ENCODE measurements at places on chromosomes 3 and 15.

- no peak for DNase-seq
Observed at GRCh38 chr3:140568842-140569520, 108.9 kb upstream of the TRIM42 start.

DNA sequence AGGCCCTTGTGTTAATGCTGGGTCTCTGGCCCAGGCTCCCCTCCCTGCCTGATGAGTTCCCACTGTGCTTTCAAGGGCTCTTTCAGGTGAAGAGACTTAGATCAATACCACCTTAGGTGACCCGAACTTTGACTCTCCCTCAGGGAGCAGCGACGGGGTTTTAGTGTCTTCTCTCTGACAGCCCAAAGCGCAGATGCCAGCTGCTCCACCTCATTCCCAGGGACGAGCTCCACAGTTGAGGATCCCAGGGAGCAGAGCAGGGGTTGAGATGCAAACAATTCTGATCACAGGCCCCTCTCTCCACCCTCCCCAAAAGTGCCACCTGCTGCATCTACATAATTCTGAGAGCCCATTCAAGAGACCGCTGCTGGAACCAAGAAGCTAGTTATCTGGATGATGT, 265.1 kb downstream of the TJP1 start:
- no peak for DNase-seq

DNA sequence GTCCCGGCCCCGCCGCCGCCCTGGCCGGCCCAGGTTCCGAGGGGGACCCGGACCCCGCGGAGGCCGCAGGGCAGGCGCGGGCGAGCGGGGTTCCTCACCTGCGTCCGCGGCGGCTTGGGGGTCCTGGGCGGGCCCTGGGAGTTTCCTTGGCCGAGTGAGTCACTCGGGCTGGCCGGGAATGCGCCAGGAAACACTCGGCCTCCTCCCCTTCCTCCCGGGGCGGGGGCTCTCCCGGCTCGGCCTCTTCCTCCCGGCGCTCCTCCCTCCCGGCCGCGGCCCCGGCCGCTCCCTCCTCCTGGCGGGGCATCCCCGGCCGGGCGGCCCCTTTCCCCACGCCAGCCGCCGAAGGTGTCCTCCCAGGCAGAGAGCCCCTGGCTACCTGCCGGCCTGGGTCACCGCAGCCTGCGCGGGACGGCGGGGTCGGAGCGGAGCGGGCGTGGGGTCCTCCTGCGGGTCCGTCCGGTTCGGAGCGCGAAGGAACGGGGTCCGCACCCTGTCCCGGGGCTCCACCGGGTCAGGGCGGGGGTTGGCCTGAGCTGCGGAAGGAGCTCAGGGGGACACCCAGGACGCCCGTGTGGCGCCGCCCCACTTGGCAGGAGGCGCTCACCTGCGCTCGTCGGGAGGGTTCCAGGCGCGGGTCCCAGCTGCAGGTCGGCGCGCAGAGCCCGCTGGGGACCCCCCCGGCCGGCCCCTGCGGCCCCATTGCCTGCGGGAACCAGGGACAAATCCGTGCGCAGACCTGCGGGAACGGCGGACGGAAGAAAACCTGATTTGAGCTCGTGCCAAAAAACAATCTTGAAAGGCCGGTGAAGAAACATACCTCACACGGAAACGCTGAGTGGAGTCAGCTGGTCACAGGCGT, at the start of gene CYFIP1:
Gene CYFIP1 (minus strand): TSS at position 180 of the 862 bp plus-strand sequence. CDS start 33,083 bp downstream, outside the sequence.
- DNase-seq = peak; percentile 86

GRCh38 chr3:133849346-133849745, 43.7 kb downstream of the SRPRB start:
- DNase-seq = no peak

DNA sequence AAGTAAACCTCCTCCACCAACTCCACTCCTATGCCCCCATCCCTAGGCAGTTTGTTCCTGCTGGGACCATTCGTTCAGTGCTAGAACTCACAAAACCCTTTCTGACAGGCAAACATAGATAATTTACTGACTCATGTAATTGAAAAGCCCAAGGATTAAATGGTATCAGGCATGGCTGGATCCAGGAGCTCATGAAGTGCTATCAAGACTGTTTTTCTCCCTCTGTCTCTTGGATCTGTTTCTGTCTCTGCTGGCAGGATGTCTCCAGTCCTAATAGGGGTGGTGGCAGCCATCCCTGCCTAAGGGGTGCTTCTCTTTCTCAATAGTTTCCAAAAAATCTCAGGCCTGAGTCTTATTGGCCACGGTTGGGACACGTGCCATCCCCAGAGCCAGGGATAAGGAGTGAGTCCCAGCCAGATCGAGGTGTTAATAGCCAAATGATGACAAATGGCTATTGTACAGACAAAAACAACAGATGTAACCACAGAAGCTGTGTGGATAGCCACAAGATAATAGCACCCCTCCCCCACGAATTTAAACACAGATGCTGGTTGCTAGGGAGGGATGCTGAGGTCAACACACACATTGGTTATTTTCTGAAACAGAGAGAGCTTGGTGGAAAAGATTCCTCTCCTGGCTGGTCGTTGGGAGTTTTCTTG, 168.6 kb downstream of the SHQ1 start:
- DNase-seq = peak; percentile 28

- no peak for DNase-seq
Observed at GRCh38 chr3:168029705-168030104, 66.0 kb downstream of the GOLIM4 start.

DNA sequence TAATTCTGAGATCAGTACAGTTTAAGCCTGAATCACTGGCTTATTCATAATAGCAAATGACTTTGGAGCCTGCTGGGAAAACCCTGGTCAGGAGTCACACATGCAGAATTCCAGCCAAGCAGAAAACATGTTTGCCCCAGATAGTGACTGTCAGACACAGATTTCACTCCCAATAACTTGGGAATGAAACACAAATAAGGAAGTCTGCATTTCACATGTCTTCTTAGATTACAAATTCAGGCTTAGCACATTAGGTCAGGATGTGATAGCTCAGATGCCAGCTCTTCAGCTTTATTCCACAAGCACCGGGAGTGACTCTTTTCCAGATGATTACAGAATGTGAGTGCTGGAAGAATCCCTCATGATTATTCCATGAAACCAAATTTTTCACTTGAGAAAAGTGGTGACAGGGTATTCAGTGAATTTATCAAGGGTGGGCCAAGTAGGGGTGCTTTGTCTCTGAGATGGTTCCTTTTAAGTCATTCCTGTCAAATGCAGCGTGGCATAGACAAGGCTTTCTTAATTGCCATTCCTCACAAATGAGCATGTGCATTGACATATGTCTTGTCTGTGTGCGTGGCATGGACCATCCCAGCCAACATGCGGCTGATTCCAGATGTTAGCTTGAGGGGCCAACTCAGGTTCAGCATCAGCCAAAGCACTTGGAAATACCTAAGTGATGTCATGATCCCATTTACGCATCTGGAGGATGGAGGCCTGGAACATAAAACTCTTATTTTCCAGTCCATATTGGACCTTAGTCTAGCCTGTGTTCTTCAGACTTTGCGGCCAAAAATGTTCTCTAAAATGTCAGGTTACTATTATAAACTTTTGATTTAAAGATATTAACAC, 191.0 kb downstream of the EPHB1 start:
- no peak for DNase-seq

GRCh38 chr15:67593562-67593961, 51.1 kb downstream of the MAP2K5 start:
- DNase-seq = no peak

- DNase-seq = no peak
Observed at GRCh38 chr3:33075995-33076394, 21.0 kb downstream of the GLB1 start.

GRCh38 chr3:197226179-197226578, 72.2 kb downstream of the DLG1 start:
- no peak for DNase-seq

DNA sequence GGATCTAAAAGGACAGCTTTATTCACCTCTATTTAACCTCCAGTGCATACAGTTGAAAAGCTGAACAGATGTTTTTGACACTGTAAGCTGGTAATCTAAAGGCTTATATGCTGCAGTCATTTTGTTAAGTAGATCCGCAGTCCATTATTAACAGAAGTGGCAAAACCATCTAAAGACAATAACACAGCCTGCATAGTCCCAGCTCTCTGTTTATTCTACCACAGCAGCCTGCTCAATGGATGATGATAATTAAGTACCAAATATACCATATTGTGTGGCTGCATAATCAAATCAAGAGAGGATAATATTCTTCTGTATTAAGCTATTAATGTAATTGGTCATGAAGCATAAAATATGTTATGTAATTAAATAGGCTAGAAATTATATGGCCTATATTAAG, 207.1 kb downstream of the MEIS2 start:
- no peak for DNase-seq

Measured in HT1080 (cell line).